ENCODE measurements at places on chromosomes 4 and X.

DNA sequence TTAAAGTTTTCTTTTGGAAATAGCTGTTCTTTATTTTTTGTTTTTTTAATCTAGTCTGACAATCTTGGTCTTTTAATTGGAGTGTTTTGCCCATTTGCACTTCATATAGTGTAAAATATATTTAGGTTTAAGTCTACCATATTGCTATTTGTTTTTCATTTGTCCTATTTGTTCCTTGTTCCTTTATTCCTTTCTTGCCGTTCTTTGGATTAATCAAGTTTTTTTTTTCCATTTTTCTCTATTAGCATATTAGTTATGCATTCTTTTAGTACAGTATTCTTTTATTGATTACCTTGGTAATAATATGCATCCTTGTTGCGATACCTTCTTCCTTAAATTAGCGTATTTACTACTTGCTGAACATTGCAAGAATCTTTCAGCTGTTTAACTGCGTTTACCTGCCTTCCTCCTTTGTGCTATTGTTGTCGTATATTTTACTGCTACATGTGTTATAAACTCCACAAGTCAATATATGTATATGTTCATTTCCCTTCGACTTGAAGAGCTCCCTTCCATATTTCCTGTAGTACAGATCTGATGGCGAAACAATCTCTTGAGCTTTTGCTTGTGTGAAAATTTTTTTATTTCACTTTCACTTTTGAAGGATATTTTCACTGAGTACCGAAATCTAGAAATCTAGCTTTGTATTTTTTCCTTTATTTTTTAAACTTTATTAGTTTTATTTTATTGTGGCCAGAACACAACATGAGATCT is 23.9 kb upstream of the RNF212 start:
- no peak for DNase-seq

DNA sequence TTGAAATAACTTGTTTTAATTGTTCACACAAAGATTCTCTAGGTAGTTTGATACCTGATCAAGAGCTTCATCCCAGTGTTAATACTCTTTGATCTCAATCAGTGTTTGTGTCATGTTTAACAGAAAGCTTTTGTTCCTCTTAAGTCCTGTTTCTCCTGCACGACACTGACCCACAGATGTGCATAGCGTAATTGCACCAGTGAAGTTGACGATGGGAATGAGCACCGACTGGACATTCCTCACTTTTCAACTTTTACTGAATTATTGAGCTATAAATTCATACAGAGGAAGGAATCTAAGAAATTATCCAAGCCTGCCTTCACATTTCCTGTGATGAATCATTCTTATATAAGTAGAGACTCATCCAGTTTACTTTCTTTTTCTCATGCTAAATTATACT is 878.7 kb upstream of the TENM3 start:
- DNase-seq, result peak; percentile 31

DNA sequence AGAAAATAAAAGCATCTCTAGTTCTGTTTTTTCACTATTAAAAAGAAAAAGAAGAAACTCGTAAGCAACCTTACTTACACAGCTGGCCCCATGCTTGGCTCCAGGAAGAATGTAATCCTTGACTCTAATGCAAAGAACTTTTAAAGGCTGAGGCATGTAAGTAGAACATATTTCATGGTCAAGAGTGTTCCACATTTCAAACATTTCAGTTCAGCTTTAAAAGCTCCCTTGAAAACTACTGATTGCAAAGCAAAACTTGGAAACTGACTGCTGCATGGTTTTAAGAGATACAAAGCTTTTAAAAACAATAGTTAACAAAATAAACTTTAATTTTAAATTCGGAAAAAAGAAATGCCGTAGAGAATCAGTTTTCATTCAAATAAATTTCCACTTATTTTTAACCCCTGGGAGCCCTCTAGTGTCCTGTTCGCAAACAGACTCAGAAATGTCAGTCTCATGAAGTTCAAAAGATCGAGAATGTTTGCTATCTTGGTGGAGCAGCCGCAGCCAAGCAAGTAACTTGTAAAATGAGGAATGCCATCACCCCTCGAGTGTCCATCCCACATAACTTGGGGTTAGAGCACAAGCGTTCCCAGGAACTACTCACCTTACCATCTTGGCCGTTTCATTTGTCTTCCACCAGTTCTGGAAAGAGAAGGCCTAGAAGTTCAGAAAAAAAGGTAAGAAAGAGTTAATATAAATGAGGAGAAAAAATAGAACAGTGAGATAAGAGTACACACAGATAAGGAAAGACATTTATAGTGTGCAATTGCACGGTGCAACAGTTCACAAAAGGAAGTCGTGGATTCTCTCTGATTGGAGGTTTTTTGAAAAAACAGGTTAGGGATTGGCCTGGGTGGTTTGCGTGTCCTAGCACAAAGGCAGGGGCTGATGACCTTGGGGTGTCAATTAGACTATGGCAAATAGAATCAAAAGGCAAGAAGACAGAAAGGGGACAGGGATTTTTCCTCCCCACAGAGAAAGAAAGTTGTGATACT is at the start of gene GASK1B:
TSS of gene GASK1B (minus strand) at position 765 of the 998 bp plus-strand sequence. CDS start 1,650 bp downstream, outside the sequence.
- peak; percentile 70 for DNase-seq

GRCh38 chr4:87087420-87087819 is 133.0 kb downstream of the KLHL8 start:
- DNase-seq, result no peak

- DNase-seq, result no peak
These were observed 505.5 kb upstream of the TENM3 start for GRCh38 chr4:181737744-181738143.

DNA sequence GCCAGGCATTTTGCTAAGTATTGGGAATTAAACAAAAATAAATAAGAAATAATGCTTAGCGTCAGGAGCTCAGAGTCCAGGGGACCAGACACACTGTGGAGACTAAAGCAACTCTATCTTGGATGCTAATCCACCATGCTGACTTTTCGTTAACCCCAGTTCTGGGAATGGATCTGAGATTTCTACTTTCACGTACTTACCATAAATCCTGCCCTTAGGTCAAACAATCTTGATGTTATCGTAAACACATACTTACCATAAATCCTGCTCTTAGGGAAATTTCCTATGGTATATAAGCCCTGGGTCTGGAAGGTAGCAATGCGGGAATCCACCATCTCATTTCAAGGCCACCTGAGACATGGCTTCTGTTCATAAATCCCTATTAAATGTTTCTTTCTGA is 204.5 kb upstream of the IGFBP7 start:
- DNase-seq, result no peak
